ENCODE measurements at places on chromosomes 5 and 9.

DNA sequence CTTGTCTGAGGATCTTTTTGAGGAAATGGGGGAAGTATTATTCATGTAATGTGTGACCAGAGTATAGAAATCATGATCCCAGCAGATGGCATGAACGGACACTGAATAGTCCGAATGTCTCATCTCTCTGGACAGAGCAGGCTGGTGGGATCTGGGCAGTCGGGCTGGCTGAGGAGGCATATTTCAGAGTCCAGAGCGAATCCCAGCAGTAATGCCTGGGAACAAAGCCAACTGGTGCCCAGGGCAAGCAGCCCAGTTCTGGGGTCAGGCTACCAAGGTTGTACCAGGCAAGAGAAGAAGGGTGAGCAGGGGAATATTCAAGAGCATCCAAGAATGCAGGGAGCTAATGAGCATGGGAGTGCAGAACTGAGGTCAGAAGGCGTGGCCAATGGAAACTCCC, 306.4 kb downstream of the ZSWIM6 start:
- no peak for DNase-seq

- DNase-seq: peak; percentile 85
These were observed 3.9 kb downstream of the CCDC183 start for GRCh38 chr9:136799854-136800657.

- DNase-seq: no peak
These were observed 217.0 kb downstream of the AP3B1 start for GRCh38 chr5:78077369-78078068.

GRCh38 chr5:131795228-131795627, 1.6 kb downstream of the FNIP1 start:
- no peak for DNase-seq

DNA sequence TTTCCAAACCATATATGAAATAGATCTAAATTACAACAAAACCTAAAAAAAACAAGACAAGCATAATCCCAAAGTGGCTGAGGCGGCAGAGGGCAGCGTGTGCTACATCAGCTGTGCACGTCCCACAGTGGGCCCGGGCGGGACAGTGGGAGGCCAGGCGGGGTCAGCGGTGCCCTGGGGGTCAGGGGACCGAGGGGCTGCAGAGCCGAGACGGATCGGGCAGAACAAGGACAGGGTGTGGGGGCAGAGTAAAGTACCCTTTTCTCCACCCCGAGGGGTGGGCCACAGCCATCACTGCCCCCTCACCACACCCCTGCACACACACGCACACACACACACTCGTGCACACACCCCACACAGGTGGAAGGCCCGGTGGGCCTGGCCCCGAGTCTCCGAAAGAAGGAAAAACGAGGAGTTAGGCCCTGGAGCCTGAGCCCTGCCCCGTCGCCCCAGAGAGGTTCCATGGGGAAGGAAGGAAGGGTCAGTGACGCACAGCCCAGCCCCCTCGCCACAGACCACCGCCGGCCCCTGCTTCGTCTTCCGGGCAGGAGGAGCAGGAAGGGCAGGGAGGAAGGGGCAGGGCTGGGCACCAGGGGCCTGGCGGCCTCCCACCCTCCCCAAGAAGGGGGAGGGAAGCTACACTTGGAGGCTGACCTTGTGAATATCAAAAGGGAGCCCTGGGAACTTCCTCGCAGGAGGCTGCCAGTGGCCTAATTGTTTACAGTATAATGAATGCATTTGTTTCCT, 49.6 kb upstream of the UBAC1 start:
- DNase-seq: no peak

- DNase-seq: no peak
These were observed 315 bp downstream of the PIK3R1 start for GRCh38 chr5:68215898-68216244.

GRCh38 chr9:135770203-135770535, 68.2 kb downstream of the KCNT1 start:
- no peak for DNase-seq

Data from stimulated activated CD4-positive, alpha-beta T cell treated with anti-CD3 and anti-CD28 coated beads, Interleukin-4, amount 100 ng/mL, for 48 hours (primary cell).